Hypothalamus (tissue), 51 donors: ENCODE measurements at places on chromosomes 3 and 15.

- no peak for DNase-seq
Observed at GRCh38 chr3:128442070-128442469, 24.6 kb downstream of the DNAJB8 start.

DNA sequence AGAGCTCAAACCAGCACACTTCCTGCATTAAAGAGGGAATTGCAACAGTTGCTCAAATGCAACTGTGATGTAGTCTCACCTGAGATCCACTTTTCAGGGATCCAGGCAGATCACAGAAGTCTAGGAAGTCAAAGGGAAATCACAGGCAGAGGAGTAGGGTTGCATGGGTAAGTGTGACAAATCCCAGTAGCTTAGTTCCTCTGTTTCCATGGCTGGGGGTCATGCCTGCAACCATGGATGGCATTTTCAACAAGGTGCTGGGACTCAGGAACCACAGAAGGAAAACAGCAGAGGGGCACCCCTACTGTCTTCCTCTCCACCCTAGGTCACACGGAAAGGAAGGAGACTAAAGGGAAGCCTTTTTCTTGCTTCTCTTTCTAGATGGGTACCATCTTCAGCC is 36.5 kb upstream of the ARNT2 start:
- no peak for DNase-seq

DNA sequence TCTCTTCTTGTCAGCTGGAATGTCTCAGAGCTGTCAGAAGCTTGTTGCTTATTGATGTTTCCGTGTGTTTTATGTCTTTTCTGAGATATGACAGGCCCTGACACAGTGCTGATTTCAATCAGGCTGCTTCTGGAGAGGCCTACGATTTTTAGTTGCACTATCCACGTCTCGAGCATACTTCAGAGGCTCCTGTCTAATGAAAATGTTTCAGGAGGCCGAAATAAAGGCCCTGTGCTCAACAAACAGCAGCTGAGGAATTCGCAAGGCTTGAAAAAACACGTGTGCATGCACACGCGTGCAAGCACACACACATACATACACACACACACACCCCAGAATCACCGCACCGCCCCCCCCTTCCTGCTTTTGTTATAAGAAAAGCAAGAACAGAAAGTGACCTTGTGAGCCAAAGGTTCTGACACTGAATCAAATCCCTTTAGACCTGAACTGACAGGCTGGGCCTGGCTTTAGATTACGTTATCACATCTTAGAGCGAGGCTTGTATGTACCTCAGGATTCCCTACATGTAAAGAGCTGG is 296.6 kb downstream of the NR2F2 start:
- DNase-seq, result no peak

DNA sequence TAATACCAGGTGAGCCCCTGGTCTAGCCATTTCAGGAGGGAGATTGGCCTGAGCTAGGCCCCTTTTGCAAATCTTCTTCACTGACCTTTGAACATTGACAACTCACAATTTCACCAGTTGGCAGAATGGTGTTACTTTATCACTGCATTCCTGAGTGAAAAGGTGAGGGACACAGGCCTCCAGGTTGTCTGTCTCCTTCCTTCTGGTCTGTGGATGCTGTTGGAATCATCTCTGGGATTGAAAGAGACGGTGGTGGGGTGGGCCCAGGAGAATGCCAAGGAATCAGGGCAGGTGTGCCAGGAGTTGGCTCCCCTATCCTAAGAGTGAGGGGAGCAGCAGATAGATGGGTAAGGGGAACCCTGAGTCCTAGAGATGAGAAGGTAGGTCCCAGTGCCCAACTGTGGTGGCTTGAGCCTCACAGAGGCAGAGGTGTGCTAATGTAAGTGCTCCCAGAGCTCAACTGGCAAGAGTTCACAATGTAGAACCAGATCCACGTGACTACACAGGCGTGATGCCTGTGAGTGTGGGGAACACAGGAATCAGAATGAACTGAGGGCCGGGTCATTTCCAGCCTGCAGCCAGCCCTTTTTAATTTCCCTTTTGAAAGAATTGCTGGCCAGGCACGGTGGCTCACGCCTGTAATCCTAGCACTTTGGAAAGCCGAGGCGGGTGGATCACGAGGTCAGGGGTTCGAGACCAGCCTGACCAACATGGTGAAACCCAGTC is 11.2 kb downstream of the C3orf62 start:
- no peak for DNase-seq

DNA sequence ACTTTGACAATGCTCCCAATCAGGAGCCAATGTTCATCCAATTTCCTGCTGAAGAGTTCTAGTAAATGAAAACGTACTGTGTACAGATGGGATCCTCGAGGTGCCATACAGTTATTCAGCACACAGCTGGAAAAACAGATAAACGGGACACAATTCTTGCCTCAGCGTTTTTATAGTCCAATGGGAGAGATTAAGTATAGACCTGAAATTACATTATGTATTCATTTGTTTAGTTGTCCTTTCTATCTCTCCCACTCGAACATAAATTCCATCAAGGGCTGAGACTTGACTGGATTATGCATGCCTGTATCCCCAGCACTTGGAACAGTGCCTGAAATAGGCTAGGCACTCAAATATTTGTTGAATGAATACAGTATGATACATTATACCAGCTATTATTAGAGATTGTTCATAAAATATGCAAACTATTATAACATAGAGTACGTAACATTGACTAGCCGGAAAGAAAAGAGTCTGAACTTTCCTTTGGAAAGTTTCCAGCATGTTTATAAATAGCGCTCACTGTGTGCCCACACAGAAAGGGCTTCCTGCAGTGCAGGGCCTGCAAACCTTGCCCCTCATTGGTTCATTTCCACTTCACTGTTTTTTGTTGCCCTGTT is 27.4 kb upstream of the SNTN start:
- DNase-seq, result no peak

- no peak for DNase-seq
Observed at GRCh38 chr3:59422312-59422711, 372.5 kb upstream of the CFAP20DC start.

- DNase-seq, result no peak
Observed at GRCh38 chr3:172194702-172195406, 155.5 kb downstream of the FNDC3B start.

DNA sequence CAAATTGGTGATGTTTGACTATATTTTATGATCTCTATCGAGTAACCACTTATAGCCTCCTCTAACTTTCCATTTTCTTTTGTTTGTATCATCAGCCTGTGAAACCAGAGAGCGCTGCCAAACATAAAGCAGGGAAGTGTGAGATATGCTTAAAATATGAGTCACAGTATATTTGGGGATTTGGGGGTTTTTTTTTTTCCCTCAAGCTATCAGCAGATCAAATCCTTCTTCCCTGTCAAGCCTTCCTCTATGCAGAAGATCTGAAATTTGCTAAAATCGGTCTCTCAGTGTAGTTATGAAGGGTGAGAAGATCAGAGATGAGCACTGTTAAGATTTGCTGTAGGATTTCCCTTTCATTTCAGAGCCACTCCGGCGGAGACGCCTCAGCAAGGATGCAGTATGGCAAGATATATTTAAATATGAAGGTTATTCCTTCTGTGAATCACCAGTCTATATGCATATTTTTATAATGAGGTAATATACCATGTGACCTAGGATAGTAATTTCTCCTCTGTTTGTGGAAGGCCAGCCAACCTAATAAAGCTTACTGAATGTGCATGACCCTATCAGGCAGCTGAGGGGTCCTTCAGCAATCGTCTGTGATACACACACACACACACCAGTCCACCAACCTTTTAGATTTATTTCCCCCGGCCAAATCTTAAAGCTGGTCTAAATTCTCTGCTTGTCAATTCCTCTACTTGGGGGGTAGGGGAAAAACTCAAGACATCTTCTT is 474.1 kb downstream of the FOXP1 start:
- no peak for DNase-seq

DNA sequence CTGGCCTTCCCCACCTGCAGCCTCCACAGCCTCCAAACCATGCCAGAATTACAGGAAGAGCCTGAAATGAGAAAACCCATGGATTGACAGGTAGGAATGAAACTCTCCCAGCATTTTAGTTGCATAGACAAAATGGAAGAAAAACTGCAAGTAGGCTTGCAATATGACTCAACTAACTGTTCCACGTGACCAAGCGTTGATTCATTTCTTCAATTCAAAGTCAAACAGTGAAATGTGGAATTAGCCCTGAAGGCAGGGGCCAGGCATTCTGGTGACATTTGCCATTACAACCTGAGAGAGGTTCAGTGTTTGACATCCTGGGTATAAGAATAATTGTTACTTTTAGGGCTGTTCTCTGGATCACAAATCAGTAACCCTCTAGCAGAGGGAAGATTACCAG is 676.5 kb upstream of the CFAP20DC start:
- no peak for DNase-seq

- DNase-seq, result peak; percentile 76
Observed at GRCh38 chr3:38003371-38003816, 12.8 kb downstream of the VILL start.

DNA sequence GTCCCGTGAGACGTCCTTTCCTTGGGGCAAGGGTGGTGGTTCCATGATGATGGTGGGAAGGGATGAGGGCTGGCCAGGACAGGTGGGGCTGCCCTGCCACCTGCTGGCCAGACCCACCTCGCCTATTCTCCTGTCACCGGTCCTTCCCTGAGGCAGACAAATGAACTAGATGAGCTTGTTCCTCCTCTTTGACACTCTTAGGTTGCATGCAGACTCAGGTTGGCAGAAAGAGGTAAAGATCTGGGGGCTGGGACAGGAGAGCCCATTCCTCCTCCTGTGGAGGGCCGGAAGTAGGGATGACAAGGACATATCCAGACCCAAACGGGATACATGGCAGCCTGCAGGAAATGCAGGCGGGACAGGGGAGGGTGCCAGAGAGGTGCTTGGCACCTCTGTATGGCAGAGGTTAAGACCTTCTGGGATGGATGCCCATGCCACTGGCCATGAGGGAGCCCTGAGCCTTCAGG is 38.6 kb downstream of the ACSBG1 start:
- no peak for DNase-seq

DNA sequence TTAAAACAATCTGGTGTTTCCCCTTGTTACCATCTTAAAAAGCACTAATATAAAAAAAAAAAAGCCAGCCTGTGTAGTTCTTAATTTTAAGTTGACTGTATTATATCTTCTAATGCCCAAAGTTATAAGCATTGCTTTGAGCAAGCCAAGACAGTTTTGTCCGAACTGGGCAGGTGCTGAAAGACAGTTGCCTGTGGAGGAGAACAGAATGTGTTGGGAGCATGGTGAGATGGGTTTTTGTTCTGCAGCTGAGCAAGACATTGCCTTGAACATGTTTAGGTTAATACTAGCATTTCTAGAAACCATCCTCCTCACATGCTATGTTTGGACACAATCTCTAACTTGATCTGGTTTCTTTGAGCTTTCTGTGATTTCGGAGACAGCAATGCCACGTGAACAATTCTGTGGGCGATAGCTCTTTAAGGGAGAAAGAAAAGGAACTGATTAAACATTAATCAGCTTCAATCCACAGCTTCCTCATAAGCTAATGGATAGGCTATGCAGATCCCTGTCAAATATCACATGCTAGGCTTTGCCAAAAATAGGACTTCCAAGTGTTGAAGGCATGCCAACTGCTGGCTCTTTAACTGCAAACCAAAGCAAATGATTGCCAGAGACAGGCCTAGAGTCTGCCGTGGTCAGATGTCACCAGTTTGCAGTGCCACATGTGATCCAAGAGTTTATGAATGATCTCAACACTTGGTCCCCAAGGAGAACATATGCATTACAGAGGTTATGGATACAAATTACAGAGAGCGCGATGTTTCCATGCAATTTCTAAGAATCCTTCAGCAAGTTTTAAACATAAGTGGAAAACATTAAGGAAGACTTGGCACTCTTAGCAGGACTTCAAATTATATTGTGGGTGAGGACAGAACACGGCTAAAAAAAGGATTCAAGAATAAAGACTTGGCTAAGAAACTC is 428.1 kb downstream of the ROBO2 start:
- DNase-seq, result no peak

DNA sequence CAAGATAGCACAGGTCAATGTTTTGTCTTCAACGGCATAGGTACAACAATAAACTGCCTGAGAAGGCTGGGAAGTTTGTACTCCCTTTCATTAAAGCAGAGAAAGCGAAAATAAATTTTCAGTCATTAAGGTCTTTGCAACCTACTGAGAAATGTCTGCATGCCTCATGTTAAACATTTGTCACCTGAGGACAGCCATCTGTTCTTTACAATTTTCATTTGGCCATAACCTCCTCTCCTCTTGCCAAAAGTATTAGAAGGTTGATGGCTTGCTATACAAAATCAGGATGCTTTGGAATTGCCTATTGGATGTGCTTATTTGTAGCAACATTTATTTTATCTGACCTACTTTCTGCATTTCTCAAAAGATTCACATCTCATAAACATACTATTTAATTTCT is 122.7 kb downstream of the GOLIM4 start:
- DNase-seq, result no peak

DNA sequence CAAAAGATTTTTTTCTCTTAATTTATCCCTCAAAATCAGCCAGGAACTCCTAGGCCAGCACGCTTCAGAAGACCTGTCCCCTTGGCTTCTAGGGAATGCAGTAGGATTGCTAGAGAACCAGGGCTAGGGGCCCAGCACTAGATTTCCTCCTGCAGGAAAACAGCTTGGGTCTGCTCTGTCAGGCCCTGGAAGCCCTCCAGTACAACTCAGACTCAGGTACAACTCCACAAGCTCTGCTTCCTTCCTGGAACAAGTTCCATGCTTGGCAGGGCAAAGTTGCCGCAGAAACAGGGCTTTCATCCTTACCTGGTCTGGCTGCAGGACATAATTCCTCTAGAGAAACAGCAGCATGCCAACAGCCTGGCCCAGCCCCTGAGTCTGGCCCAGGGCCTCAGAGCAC is 96.1 kb upstream of the CTNNB1 start:
- no peak for DNase-seq

GRCh38 chr3:175818811-175819464 is 959.8 kb downstream of the NAALADL2 start:
- DNase-seq, result no peak

- no peak for DNase-seq
Observed at GRCh38 chr15:83558146-83558545, 95.8 kb upstream of the ADAMTSL3 start.

- no peak for DNase-seq
Observed at GRCh38 chr3:50266017-50266416, 2.9 kb upstream of the SEMA3B start.

DNA sequence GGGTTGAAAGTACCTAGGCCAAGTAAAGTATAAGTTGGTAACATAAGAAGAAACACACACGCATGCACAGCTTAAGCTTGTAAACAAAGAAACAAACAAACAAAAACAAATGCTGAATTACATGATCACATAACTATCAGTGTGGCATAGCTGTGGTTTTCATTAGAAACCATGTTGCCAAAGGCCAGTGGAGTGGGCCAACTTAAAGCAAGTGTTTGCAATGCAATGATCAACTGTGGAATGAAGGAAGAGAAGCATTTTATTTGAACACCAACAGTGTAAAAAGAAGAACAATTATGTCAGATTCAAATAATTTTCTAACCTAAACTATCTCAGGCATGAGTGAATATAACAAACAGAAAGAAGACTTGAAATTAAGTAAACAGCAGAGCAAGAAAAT is 199.4 kb upstream of the STRIT1 start:
- no peak for DNase-seq
